ENCODE measurements at places on chromosomes 4 and X.

- no peak for DNase-seq
Observed at GRCh38 chr4:179709961-179710624, 2267.9 kb upstream of the AGA start.

DNA sequence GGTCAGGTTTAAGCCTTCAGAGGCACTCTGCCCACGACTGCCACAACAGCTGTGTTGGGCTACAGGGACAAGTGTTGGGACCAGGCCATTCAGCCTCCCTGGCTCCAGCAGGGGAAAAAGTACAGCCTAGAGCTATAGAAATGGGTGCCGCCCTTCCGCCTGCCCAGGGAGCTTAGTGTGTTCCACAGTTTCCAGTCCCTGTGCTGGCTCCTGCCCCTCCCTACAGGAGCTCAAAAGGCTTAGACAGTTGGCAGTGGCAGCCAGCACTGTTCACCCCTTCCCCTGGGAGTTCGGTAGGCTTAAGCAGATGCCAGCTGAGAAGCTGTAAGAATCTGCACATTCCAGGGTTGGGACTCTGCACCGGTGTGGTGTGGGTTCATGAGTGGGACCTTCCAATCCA lies 408.2 kb upstream of the INTU start:
- no peak for DNase-seq

GRCh38 chr4:80125252-80126177 lies 52.5 kb upstream of the ANTXR2 start:
- DNase-seq: no peak

DNA sequence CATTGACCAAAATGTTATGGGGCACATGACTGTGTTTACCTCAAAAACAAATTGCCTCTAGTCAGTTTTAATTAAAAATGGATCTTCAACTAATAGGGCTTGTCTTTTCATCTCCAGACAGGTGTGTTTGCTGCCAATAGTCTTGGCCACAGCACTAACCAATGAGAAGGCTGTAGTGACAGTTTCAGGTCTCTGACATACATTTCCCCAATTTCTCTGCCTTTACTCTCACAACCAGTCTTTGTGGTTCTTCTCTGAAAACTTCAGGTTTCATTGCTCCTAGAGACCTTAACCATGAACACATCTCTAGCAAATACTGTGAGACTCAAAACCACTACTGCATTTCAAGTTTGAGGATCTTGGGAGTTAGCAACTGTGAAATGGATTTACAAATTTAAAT lies 3.5 kb upstream of the EDNRA start:
- DNase-seq: no peak

DNA sequence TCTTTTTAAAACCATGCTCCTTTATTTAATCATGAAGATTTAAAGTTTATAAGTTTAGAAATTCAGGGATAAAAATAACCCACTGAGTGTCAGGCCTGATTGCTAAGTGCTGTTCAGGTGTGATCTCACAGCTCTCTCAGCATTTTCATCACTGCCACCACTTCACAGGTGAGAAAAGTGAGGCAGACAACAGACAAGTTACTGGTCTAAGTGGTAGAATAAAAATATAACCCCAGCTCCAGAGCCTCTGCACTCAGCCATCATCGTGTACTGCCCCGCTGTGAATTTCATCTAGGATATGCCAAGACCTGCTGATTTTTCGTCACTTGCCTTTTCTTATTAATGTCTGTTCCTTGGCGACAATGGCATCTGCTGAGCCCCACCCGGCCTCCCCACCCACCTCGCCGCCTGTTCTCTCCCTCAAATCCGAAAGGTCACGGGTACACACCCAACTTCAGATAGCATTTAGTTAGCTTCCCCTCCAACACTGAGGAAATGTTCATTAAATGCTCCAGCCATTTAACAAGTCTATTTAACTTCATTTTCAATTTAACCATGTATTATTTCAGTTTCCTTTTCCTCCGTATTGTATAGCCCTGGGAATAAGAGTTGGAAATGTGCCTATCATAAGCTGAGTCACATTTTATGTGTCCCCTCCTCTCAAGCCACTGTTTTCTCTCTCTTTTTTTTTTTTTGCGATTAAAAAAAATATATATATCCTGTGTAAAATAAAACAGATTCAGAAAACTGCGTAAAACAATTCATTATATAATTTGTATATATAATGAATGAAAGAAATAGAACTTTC lies 236.5 kb downstream of the CBR4 start:
- DNase-seq: no peak

DNA sequence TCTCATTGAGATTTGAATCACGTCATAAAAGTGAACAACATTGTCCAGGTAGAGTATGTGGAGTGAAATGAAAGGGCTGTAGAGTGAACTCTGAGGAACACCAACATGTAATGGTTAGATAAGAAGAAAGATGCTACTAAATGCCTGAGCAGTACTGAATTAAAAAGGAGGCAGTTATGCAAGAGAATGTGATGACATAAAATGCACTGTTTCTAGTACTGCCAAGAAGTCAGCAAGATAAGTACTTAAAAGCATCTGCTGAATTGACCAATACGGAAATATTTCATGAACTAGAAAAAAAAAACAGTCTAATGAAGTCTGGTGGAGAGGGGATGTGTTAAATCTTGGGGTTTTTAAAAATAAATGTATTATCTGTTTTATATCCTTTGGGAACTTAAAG lies 583.8 kb upstream of the GALNT7 start:
- DNase-seq: no peak

DNA sequence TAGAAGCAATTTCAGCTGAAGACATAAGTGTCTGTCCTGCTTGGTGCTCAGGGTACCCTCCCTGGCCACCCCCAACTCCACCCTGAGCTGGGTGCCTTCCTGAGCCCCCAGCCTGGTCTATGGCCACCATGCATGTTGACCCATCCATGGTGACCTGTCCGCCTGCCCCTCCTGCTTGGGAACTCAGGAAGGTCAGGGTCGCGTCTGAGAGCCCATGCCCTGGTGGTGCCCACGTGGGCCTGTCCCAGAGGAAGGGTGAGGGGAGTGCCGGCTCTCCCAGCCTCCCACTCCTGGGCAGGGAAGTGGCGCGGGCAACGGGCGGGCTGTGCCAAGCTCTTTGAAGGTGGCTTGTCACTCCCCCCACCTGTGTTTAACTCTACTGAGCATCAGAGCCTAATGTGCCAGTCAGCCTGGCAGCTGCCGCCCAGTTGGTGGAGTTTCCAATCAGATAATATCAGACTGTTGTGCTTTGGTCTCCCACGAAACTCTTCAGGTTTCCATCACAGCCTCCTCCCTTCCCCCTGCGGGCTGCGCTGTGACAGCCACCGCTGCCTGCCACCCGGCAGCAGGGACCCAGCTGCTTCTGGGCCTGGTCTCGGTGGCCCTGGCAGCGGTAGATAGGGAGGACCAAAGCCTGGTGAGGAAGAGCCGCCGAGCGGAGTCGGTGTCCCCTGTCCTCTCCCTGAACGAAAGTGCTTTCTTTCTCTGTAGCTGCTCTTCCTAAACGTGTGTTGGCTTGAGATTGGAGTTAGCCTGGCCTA lies 4.8 kb downstream of the SH3BP2 start:
- DNase-seq: peak; percentile 35

- DNase-seq: no peak
Observed at GRCh38 chrX:41348551-41348950, 14.6 kb downstream of the DDX3X start.

DNA sequence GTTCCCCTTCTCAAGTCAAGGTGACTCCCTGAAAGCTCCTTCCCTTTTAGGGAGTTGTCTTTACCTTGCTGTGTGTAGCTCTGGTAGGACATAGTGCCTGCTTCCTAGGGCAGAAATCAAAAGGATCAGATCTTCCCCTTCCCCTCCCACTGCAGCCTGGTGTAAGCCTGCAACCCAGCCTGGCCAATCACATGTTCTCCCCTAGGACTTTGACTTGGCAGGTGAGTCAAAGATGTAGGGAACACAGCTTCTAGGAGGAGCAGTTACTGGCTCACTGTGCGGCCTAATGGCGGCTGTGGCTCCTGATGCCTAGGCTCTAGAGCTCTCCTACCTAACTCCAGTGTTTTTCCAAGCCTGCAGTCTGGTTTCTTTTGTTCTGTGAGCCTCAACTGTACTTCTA lies 103.9 kb downstream of the AASDH start:
- no peak for DNase-seq

- no peak for DNase-seq
Observed at GRCh38 chr4:2365913-2366210, 52.6 kb downstream of the ZFYVE28 start.

- DNase-seq: no peak
Observed at GRCh38 chrX:2226182-2226581, 274.6 kb downstream of the DHRSX start.

DNA sequence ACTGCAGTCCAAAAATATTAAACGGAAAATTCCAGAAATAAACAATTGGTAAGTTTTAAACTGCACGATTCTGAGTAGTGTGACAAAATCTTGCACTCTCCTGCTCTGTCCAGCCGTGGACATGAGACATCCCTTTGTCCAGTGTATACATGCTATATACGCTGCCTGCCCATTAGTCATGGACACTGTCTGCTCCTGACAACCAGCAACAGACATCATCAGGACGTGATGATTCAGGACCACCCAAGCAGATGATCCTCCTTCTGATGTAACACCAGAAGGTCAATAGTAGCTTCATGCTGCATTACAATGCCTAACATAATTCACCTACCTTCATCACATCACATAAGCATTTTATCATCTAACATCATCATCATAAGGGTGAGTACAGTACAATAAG lies 36.3 kb downstream of the ATRX start:
- DNase-seq: no peak

GRCh38 chr4:23881674-23882337 lies 8.0 kb downstream of the PPARGC1A start:
- no peak for DNase-seq

DNA sequence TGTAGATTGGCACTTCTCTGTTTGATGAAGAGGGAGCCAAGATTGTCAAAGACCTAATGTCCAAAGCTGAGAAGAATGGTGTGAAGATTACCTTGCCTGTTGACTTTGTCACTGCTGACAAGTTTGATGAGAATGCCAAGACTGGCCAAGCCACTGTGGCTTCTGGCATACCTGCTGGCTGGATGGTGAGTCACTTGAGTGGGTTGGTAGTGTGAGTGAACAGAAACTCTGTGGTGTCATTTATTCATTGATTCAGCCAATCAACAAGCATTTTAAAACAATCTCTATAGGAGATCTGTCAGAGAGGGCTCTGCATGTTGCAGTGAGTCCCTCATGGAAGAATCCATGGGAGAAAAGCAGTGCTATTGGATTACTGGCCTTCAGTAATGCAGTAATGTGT lies 16.3 kb downstream of the TAF9B start:
- no peak for DNase-seq

DNA sequence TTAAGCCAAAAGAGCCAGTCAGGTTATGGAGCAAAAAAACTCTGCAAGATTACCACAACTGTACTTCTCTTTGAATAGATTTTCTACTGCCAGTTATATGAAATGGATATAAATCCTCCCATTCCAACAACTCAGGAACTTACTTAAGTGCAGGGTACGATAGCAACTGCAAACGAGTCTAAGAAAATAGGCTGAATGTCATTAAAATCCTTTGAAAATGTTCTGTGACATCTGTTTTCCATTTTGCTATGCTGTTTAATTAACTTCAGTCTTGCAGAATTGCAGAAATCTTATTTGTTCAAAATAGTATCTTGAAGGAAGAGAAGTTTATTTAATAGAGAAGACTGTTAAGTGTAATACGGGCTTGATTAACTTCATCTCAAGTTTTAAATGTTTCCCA lies 243.8 kb downstream of the PALLD start:
- DNase-seq: no peak

DNA sequence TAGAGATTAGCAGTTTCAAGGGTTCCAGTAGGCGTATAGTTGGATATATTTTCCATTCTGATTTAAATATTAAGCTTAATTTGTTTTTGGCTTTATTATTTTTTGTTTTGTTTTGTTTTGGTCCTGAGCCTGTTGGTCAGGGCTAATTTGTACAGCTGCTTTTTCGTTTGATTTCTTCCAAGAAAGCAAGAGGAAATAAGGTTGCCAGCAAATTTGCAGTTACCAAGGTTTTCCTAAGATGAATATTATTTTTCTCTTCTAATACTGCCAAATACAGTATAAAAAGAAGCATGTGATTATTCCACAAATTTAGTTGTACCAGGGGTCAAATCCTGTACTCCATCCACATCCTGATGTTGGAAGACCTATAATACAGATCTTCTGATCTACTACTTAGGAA lies 24.9 kb downstream of the PLAC1 start:
- DNase-seq: no peak

DNA sequence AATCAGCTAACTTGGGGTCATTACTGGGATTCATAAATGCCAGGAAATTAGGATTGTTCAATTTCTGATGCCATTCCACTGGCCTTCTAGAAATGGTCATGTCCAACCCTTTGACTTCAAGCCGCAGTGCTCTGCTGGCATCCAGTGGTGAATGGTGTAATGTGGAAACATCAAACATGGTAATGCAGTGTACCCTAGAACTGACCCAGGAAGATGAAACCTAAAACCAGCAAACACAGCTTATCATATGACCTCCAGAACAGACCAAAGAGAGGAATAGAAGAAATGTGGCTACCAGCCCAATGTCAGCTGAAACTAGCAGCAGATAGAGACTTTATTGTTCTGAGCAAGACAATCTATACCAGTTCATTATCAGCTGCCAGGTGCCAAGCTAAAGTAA lies 13.8 kb downstream of the CXCL13 start:
- DNase-seq: no peak

- DNase-seq: no peak
Observed at GRCh38 chr4:23736466-23736865, 153.4 kb downstream of the PPARGC1A start.

DNA sequence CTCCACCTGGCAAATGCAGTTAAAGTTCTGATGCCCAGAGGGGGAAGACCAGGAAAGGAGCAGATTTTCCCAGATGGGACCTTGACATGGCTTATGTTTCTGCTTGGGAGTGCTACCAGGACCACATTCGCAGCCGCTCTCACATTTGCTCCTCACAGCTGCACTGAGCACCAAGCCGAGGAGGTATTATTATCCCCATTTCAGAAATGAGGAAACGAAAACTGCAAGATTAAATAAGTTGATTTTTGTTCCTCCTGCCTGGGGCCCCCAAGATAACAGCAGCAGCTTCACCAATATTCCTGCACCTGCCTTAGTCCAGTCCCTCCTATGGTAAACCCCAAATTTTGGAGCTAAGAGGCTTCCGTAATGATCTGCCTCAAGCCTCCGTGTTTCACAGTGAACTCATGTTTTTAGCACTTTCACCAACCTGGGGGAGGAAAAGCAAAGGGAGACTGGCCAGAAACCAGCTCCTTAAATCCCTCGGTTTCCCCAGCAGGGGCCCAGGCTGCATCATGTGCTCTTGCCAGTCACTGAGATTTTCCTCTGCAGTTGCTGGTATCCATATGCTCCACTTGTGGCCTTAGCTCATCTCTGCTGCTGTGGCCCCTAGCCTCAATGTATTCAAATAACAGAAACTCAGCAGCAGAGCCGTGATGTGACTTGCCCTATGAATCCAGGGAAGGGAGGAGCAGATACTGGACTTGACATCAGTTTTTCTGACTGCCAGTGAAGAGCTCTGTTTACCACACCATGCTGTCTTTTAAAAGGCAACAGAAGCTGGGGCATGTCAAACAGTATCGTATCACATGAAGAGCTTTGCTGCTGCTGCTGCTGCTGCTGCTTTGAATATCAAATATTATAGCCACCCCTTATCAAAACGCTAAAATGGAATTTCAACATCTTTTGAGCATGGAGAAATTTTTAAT lies 95.5 kb upstream of the KLHL13 start:
- DNase-seq: no peak

All from stimulated activated CD8-positive, alpha-beta memory T cell treated with anti-CD3 and anti-CD28 coated beads, Interleukin-4, amount 100 ng/mL, for 1 hour (primary cell).